ENCODE measurements at places on chromosomes 1 and 21. TPM values are rescaled to one million over a fixed set of nuclear protein-coding genes. Genes with fewer than 3 reads are reported as not detected.

CD164L2 gene
- not detected for total RNA-seq

REG4 gene
- not detected for total RNA-seq

CCDC190 gene
- total RNA-seq, result 0.28 TPM

FMOD gene
- 0.18 TPM for total RNA-seq

DNA sequence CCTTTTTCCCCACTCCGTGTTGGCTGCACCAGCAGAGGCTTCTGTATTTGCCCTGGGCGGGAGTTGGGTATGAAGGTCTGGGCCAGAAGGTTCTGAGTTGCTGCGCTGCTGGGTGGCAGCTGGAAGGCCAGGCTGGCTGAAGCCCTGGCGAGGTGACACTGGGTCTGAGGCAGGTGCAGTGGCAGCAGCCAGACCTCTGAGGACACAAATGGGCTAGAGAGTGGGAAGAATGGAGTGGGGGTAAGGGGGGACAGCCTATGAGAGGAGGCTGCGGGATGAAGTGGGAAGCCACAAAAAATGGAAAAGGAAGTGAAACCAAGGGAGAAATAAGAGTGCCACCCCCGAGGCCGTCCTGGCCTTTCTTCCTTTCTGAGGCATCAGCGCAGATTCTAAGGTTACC, 53.2 kb downstream of the STX6 start:
- DNase-seq, result no peak

DNA sequence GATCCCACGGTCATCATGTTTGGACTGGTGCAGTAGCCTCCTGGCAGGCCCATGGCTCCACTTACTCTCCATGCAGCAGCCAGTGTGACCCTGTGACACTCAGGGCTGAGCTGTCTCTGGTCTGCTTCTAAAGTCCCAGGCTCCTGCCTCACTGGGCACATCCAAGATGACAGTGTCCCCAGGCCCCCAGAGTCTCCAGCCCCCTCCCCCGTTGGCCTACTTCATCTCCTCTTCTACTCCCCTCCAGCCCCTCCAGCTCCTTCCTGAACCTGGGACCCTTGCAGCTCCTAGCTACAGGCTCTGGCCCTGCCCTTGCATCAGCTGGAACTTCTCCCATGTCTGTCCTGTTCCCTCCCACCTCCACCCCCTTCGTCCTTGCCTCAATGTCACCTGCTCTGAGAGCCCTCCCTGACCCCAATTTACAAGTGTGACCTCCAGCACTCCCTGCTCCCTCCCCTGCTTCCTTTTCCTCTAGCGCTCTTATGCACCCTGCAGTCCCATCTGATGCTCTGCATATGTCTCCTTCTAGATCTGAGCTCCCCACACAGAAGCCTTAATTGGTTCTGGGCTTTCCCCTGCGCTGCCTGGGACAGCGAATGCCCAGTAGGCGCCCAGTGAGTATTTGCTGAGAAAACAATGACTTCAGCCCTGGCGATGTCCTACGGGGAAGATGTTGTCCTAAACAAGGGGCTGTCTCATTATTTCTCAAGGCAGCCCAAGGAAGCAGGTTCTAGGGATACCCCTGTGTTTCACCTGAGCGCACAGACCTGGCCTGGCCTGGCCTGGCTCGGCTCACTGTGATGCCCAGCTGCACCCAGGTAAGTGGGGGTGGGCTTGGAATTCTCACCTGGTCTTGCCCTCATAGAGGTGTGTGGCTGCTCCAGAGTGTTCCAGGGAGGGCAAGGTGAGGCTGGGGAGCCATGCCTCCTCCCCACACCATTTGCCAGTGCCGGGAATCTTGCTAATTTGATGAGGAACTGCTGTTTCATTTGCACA, 600.6 kb downstream of the PTPRU start:
- no peak for DNase-seq

DNA sequence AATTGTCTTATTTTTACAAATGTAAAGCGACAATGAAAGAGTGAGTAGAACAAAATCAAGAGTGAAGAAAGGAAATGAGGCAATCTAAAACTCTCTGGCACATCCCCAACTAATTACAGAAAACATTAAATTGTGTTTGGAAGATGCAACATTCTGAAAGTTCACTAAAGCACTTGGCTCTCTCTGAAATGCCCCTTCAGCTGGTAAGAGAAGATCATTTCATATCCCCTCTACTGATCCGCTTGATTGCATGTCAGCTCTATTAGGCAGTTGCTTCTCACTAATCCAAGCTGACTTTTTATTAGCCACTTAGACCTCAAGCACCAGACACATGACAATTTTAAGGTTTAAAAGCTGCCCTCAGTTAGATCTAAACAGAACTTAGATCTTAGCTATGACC, 262.8 kb upstream of the PRMT6 start:
- DNase-seq, result no peak

DNA sequence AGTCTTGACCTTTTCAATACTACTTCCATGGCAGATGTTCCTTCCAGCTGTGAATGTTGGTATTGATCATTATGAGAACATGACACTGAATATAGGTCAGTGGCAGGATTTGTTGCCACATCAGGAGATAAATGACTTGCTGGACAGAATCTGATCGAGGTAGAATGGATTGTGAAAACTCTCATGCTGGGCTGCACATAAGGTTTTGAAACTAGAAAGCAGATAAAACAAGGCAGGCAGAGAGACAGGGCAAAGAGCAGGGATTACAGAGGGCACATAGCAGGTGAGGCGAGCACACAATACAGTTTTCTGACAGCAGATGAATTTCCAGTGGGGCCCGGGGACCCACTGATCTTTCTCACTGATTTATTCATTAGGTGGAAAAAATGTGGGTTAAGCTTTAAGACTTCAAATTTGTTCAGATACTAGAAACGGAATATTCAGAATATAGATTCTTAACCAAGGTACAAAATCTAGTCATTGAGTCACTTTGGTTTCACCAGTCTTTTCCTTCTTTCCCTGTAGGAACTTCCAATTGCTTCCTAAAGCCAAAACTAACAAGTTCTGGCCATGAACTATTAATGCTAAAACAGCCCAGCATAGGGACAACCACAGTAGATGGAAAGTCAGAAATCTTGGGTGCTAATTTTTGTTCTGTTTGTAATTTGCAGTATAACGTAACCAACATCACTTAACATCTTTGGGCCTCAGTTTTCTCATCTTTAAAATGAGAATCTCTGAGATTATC, 296.0 kb upstream of the PTBP2 start:
- DNase-seq, result no peak

DNA sequence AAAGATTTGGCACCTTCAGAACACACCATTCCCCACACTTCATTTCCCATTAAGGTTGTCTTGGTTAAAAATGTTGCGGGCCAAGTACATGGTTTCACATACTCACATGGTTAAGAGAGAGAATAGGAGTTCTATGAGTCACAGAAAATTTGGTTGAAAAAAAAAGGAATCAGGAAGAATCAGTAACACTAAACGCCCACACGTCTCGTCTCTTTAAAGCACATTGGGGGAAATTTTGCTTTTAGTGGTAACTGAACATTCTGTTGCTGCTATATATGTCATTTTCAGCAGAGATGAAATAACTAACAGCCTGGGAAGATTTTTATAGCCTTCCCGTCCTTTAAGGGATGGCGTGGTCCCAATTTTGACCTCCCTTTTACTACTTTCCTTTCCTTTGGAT, 132.9 kb upstream of the ERG start:
- no peak for DNase-seq

Data from IMR-90 (cell line).